ENCODE measurements at places on chromosomes 5 and 9.

- no peak for DNase-seq
Measured at GRCh38 chr9:20988061-20988460, 43.4 kb downstream of the HACD4 start.

DNA sequence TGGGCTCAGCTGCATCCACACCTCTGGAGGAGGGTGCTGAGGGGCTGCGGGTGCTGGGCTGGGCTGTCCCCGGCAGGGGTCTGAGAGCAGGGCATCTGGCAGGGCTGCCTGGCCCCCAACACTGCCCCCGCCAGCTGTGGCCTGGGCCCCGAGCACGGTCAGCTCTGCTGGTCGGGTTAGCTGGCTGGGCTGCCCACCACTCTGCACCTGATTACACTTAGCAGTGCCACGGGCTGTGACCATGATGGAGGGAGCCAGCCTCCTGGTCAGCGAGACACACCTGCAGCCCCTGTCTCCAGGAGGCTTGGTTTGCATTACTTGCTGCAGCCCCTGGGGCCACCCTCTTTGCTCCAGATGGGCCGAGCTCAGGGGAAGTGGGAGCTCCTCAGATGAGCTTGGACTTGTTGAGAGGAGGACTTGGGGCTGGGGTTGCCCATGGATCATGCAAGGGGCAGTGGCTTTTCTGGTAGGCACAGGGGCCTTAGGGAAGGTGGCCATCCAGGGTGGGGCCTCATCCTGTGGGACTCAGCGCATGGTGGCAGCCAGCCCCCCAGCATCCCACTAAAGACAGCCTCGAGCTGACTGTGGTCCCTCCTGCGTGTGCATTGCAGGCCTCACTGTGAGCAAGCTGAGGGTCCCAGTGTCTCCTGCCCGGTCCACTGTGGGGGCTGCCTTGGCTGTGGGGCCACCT is 132.0 kb upstream of the FAM120A start:
- no peak for DNase-seq

GRCh38 chr9:107368696-107369095 is 85.6 kb downstream of the RAD23B start:
- no peak for DNase-seq

GRCh38 chr5:128538000-128538249 is at the start of gene FBN2:
Gene FBN2 (minus strand): TSS chr5:128538245. CDS start chr5:128537603, 642 bp downstream.
- no peak for DNase-seq

DNA sequence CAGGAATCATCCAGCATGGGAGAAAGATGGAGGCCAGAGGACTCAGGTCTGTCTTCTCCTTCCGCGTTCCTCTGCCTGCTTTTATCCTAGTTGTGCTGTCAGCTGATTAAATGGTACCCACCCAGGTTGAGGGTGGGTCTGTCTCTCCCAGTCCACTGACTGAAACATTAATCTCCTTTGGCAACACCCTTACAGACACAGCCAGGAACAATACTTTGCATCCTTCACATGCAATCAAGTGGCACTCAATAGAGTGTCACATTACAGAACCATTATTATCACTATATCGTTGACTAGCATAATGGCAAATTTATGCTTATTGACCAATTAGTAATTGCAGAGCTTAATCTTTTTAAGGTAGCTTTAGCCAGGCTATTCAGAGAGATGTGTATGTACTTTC is 64.8 kb downstream of the UNC13B start:
- peak; percentile 23 for DNase-seq

- DNase-seq: no peak
Measured at GRCh38 chr9:38088006-38088925, 19.2 kb upstream of the SHB start.

GRCh38 chr5:5487585-5488360 is 65.3 kb downstream of the ICE1 start:
- no peak for DNase-seq

- DNase-seq: no peak
Measured at GRCh38 chr5:116498503-116499048, 76.0 kb downstream of the SEMA6A start.

GRCh38 chr5:169248550-169248949 is 52.4 kb downstream of the SLIT3 start:
- DNase-seq: no peak

DNA sequence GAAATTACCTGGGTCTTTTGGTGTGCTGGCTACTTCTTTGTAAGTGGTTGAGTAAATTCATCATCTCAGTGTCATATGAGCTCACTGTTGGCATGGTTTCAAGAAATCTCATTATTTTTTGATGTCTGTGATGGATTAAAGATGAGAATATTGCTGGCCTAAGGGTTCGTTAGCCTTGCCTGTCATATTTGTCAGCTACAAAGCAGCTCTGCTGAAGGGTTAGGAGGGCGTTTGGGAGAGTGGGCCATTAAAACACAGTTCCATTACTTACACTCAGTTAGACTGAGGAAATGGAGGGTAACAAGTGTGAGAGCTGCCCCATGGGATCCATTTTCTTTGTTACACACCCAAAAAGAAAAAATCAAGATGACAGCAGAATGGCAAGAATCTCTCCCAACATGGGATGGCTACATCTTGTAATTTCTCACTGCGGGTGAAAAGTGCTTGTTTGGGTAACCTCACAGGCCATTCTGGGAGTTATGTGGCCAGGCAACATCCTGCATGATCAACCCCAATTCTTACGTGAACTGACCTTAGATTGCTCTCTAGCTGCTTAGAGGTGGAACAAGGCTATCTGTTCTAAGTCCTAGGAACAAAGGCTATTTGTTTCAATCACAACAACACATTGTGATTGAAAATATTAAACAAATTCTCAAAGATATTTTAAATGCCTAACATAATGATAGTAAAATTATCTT is 609.5 kb upstream of the RGMB start:
- DNase-seq: no peak

DNA sequence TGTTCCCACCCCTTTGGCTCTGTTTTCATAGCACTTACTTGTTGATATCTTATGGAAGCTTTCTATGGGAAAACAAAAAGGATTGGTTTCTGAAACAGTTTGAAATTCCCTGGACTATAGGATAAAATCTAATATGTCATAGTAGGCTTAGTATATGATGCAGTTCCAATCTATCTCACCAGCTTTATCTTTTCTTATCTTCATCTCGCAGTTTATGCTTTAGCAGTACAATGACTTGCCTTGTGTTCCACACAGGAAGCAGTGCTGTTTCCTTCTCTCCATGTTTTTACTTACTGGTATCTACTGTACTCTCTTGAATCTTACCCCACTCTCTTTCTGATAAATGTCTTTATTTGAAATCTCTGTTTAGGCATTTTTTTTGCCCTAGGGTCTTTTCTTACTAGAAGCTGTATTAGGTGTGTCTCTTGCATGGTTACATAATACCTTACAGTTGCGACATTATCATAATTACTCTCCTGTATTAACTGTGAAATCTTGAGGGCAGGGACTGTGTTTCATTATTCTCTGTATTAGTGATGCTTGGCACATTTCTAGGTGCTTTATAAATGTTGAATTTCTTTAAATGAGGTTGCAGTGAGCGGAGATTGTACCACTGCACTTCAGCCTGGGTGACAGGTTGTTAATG is 76.3 kb downstream of the FOCAD start:
- no peak for DNase-seq

DNA sequence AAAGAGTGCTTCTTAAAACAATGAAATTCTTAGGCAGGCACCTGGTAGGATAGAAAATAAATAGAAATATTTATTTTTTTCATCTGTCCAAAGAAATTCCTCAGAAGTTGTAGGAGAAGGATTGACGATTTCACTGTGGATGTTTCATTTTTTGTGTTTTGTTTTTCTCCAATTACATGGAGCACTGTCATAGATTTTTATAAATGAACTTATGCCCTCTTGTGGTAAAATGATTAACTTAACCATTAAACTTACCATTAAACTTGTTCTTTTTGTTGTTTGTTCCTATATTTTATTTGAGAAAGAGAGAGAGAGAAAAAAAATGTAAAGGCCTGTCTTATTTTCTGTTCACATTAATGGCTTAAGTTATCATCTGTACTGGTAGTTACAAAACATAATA is 339.2 kb downstream of the PRR16 start:
- peak; percentile 0 for DNase-seq

DNA sequence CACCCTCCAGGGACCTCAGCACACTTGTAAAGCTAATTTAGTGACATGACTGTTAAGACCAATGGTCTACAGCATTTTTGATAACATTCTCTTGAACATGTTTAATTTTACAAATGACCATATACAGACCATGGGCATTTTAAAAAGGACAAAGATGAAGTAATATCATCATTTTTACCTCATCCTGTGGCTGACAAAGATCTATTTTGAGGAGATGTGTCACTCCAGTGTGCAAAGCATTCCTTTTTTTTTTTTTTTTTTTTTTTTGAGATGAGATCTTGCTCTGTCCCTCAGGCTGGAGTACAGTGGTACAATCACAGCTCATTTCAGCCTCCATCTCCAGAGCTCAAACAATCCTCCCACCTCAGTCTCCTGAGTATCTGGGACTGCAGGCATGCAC is 118.2 kb upstream of the TBC1D2 start:
- DNase-seq: no peak

DNA sequence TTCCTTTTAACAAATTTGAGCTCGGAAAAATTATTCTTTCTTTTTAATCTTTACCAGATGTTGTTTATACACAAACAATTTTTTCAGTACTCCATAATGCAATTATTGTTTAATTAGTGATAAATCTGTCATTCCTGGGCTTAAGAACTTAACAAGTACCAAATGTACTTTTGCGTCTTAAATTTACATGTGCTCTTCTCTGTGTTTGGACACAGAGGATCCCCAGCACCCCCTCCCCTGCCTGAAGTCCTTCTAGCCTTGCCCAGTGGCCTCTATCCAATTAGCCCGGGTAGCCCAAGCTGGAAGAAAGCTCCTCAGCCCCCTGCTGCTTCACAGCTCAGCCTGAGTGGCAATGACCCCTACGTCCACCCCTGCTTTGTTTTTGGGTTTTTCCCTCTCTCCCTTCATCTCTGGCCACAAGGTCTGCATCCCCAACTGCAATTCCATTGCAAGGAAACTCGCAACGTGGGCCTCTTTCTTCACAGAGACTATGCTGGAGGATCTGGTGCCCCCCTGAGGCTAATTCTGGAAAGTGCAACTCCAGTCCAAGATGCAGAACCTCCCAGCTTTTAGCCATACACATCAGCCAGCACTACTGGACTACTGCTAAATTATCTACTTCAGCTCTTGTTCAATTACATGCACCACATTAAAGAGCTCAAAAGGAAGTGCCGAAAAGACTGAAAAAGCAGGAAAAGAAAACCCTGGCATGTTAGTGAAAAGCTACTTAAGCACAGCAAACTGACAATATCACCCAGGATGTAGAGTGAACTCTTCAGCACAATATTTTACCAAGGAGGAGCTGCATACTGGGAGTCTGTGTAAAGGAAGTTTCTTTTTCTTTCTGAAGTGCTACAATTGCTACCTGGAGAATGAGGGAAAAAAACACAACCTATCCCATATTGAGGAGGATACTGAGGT is 186.2 kb downstream of the FANCC start:
- no peak for DNase-seq

GRCh38 chr5:142537938-142538337 is 148.0 kb downstream of the FGF1 start:
- no peak for DNase-seq

DNA sequence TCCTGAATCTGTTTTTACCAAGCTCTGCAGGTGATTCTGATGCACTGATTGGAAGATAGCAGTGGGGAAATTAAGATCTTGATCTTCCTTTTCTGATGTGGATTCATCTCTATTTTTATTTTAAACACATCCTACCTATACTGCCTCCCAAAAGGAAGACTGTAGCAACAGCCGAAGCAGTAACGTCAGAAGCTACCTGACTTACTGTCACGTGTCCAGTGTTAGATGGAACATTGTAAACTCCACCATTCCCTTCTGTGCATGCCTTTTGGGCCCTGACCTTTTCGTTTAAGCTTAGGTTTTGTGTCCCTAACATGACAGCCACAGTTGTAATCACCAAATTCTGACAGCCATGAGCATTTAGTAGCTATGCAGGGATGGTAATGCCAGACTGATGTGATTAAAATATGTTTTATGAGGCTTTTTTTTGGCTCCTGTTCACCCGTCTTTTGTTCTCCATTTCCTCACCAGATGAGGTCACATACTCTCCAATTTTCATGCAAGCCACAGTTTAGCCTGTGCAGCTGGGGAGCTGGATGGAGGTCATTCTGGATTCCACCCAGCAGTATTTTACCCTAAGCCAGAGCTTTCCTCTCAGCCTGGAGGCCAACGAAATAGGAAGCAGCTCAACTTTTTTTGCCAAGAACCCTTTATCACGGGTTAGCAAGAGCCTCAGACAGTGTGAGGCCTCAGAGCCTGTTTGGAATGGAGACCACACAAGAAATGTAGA is 15.6 kb upstream of the FOXD1 start:
- DNase-seq: no peak

DNA sequence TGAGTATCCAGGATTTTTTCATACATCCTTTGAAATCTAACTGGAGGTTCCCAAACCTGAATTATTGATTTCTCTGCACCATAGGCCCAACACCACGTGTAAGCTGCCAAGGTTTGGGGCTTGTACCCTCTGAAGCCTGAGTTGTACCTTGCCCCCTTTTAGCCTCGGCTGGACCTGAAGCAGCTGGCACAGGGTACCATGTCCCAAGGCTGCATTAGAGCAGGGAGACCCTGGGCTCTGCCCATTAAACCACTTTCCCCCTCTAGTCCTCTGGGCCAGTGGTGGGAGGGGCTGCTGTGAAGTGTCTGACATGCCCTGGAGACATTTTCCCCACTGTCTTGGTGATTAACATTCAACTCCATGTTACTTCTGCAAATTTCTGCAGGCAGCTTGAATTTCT is 532.9 kb upstream of the NUDT12 start:
- DNase-seq: no peak

DNA sequence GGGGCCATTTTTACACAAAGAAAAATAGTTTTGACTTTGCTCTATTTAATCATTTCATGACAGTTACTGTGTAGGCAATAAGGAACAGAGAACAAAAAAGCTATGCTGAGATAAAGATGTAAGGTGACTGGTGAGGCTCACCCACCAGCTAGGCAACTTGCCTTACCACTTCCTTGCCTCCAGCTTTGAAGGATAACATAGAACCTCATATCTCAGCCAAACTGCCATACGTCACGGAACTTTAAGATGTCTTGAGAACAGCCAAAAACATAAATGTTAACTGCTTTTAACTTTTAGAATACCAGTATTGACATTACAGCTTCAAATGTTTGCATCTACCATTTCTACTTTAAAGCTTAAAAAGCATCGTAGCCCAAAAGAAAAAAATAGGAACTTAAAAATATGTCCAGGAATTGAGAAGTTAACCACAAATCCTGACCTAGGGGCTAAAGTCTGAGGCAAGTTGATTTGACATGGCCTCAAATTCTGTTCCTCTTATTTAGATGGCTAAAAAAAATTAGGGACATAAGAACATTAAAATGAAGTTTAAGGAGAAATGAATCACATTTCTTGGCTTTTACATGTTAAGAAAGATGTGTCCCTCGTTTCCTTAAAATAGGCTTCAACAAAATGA is 7.7 kb upstream of the GCNT4 start:
- no peak for DNase-seq

Measured in NCI-H1417 treated with DMSO at 0.1 percent for 48 hours (cell line).